Activated CD4-positive, alpha-beta T cell treated with anti-CD3 and anti-CD28 coated beads for 24 hours (primary cell): ENCODE measurements at places on chromosomes 4 and X.

DNA sequence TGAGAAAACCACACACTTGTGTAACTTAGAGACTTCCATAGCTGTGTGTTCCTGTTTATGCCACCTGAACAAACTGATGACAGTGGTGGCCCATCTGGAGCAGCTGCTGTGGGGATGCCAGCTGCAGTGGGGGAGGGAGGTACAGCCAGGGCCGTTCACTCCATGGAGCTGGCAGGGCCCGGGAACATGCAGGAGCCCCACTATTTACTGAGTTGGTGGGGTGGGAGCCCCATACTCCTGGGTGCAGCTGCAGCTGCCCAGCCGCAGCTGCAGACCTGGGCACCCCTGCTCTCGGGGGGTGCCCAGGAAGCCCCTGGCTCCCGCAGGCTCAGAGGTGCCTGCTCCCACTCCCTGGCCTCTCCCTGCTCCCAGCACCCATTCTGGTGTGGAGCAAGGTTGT is 398.6 kb upstream of the RASGEF1B start:
- DNase-seq, result no peak

- no peak for DNase-seq
Measured at GRCh38 chr4:143372093-143372915, 35.6 kb downstream of the GAB1 start.

GRCh38 chr4:116389139-116389538 is 696.2 kb downstream of the TRAM1L1 start:
- no peak for DNase-seq

DNA sequence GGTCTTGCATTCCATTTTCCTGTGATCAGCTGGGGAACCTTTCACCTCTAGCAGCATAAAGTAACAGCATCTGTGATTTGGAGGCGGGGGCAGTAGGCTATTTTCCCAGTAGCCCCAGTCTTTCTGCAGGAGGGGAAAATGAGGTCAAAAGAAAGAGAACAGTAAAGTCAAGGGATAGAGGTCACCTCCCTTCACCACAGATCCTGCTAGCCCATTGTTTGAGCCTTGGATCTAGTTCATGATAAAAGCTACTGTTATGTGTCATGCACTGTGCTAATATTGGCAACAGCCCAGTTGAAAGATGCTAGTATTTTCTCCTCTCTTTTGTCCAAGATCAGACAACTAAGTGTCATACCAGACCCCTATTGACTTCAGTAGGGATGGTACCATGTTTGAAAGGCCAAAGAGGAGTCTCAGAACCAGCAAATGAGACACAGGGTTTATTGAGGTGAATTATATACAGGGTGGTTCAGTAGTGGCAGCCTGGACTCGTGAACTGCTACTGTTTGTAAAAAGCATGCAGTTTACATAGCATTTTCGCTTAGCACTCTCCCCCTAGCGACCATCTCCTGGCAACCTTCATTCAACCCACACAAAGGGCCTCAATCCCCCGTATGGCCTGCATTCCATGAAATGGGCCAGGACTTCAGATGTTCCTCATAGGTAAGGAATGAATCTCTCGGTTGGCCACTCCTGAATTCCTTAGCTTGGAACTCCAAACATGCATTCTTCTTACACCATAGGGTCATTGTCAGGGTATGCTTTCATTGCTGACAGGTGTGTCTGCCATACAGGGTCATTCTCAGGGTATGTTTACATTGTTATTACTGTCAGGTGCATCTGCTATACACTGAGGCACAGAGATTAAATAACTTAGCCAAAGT is 170.0 kb upstream of the FRMPD4 start:
- no peak for DNase-seq

GRCh38 chrX:7110821-7111276 is 36.7 kb upstream of the STS start:
- no peak for DNase-seq

DNA sequence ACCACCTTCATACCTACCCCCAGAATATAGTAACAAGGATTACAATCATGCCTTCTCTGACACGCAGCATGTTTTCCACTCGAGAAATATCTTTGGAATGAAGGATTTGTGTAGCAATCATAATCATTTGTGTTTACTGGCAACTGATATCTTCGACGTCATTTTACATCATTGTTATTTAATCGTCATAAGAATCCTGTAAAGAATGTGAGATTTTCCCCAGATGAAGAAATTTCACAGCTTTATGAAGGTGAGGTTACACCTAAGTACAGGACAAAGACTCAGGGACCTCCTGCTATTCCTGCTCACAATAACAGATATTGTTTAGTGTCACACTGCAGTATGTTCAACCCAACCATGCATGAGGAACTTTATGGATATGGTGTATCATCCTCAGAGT is 198.2 kb upstream of the LDB2 start:
- DNase-seq, result no peak

DNA sequence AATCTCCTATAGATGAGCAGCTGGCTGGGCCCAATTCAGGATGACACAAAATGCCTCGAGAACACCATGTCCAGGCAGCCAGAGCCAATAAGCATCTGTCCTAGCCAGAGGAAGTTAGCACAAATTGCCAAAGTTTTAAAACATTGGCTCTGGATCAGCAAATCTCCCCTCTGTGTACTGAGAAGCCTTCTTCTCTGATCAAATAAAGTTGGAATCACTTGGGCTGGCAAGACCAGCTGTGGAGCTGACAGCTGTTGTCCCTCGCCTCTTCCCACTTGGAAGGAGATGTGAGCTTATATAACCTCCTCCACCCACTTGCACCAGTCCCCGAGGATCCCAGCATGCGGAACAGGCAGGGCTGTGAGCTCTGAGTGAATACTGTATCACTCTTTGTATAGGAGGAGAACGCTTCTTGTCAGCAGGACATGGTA is 183.9 kb downstream of the OPHN1 start:
- no peak for DNase-seq

DNA sequence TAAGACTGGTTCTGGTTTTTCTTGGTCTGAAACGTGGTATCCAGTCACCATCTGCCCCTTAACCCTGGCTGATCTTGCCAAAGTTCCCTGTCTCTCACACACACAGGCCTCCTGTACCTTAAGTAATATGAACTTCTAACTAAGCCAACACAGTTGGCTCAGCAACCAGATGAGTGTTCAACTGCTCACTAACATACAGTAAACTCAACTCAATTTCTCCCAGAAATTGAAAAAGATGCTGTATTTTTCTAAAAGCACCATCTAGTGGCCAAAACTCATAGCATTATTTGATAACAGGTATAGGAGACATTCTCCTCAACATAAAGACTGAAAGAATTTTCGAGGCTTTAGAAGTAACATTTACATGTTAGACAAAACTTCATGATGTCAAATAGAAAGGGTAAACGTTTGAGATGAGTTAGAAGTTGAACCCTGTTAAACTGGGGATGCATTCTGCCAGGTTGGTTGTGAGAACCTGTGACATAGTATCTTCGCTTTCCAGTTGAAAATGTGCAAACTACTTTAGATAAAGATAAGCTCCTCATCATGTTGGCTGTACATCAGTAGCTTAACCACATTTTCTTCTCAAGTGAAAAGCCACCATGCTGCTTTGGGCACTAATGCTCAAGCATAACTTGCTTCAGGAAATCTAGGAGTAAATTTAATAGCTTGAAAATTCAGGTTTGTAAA is 31.2 kb downstream of the CCNI start:
- DNase-seq, result no peak

GRCh38 chr4:55184600-55185523 is 59.5 kb upstream of the KDR start:
- DNase-seq, result no peak
